Activated CD4-positive, alpha-beta memory T cell treated with anti-CD3 and anti-CD28 coated beads for 36 hours (primary cell): ENCODE measurements at places on chromosomes 7 and 10. TPM values are rescaled to one million over a fixed set of nuclear protein-coding genes. Genes with fewer than 3 reads are reported as not detected.

GRCh38 chr7:92769844-92770243 lies 66.5 kb downstream of the CDK6 start:
- DNase-seq = no peak

DNA sequence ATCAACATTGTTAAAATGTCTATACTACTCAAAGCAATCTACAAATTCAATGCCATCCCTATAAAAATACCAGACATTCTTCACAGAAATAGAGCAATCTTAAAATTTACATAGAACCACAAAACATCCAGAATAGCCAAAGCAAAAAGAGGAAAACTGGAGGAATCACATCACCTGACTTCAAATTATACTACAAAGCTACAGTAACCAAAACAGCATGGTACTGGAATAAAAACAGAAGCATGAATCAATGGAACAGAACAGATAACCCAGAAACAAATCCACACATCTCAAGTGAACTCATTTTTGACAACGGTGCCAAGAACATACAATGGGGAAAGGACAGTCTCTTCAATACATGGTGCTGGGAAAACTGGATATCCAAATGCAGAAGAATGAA lies 87.3 kb upstream of the EGFR start:
- no peak for DNase-seq

GRCh38 chr10:49610458-49611165 lies 502 bp downstream of the SLC18A3 start:
- DNase-seq = no peak

DNA sequence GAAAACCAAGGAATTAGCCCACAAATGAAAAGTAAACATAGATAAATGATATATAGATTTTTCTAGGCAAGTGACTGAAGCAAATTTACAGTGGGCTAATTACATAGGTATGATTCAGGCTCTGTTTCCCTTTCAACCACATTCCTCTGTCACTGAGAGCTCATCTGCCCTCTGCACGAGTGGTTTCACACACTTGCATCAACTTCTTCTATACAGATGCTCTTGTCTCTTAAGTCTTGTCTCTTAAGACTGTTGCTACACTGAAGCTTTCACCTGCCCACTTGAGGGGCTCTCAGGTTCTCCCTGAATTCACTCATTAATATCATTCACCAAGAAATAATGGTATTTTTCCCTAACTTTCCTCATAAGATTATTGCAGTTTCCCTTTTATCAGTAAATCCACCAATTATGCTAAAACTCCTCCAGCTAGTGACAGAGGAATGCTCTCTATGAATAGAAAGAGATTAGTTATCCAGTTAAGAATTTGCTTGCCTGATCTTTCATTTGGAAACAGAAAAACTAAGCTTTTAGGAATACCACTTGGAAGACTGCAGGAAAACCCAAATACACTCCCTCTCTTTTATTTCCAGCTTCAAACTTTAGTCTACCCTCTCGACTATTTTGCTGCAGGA lies 95.7 kb downstream of the ELAPOR2 start:
- peak; percentile 32 for DNase-seq

DNA sequence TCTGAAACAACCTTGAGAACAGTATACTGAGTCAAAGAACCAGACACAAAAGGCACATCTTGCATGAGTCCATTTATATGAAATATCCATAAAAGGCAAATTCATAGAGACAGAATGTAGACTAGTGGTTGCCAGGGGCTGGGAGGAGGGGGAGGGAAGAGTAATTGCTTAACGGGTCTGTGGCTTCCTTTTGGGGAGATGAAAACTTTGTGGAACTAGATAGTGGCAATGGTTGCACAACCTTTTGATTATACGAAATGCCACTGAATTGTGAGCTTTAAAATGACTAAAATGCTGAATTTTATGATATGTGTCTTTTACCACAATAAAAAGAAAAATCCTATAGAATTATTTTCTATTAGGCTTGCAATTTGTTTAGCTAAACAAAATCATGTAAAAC lies 16.8 kb downstream of the ADRB1 start:
- DNase-seq = no peak

DNA sequence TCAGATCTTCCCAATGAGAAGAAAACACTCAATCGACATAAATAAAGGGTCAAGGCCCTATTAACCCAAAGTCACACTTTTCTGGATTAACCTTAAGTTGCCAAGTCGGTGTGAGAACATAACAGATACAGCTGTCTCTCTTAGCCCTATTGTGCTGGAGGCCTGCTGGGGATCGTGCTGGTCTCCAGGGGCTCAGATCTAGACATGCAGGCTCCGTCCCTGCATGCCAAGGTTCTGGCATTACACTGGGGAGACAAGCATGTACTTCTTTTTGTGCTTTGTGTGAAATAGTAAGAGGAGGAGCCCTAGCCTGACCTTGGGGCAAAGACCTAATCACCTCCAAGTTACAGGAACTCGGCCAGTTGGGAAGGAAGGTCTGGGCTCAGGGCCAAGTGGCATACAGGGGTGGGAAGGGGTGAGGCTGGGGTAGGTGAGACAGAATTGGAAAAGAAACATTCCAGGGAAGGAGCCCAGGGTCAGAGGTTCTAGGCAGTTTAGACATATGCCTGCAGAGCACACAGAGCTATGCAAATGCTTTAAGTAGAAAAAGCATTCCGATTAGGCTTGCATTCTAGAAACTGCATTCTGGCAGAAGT lies 216.4 kb downstream of the HECW1 start:
- no peak for DNase-seq

Gene RNF148
- not detected for total RNA-seq

Gene TMEM60
- total RNA-seq = 14.2 TPM

Gene OR13A1
- total RNA-seq = not detected
